8988T (cell line): ENCODE measurements at places on chromosomes 3 and 15.

GRCh38 chr3:197068077-197068476 lies 38.5 kb upstream of the MELTF start:
- DNase-seq = no peak

GRCh38 chr15:80121546-80121945 lies 31.3 kb upstream of the FAH start:
- DNase-seq = no peak

DNA sequence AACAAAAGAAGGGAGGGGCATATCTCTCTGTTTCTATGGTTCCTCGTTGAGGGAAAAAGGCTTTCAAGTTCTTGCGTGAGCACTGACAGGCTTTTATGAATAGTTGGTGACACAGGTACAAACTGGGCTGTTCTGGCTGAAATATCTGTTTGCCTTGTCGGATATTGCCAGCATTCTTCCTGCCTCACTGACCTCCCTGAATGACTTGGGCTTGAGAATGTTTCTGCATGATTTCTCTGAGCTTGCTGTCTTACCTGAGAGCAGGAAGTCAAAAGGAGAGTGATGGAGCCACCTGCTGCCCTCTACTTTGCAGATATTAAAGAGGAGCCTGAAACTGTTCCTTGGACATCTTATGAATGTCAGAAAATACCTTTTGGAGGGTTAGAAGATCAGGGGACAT lies 4.8 kb downstream of the GCNT3 start:
- DNase-seq = no peak

GRCh38 chr15:69150841-69151240 lies 9.6 kb upstream of the GLCE start:
- no peak for DNase-seq

- no peak for DNase-seq
Observed at GRCh38 chr3:147393943-147394883, 12.1 kb downstream of the ZIC4 start.
